ENCODE measurements at places on chromosomes 7 and 10.

GRCh38 chr10:131070856-131071255 lies 240.7 kb downstream of the TCERG1L start:
- DNase-seq, result no peak

GRCh38 chr10:92692080-92692671 lies 2.4 kb downstream of the HHEX start:
- no peak for DNase-seq

GRCh38 chr10:70272925-70273316 lies 10.9 kb downstream of the NPFFR1 start:
- DNase-seq, result no peak

GRCh38 chr10:72272689-72273409 lies 875 bp upstream of the DDIT4 start:
- peak; percentile 97 for DNase-seq

DNA sequence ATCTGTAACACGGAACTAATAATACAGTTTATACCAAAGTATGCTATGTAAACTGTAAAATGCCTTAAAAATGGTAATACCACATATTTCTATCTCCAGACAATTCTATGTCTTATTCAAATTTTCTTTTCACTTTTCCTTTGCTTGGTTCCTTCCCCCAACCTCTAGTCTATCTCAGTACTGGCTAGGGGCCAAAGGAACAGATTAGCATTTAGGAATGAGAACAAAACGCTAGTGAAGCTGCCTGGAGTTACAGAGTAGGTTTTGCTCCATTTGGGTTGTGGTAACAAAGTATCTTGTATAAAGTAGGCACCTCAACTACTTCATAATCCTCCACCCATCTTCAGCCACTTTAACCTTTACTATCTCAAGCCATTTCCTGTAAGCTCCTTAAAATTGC lies 94.1 kb downstream of the HBP1 start:
- no peak for DNase-seq

GRCh38 chr10:43926371-43926770 lies 277.7 kb upstream of the ZNF32 start:
- DNase-seq, result no peak

GRCh38 chr10:103618575-103619423 lies 125.3 kb downstream of the NEURL1 start:
- no peak for DNase-seq

GRCh38 chr7:40795607-40796006 lies 660.8 kb downstream of the SUGCT start:
- no peak for DNase-seq

DNA sequence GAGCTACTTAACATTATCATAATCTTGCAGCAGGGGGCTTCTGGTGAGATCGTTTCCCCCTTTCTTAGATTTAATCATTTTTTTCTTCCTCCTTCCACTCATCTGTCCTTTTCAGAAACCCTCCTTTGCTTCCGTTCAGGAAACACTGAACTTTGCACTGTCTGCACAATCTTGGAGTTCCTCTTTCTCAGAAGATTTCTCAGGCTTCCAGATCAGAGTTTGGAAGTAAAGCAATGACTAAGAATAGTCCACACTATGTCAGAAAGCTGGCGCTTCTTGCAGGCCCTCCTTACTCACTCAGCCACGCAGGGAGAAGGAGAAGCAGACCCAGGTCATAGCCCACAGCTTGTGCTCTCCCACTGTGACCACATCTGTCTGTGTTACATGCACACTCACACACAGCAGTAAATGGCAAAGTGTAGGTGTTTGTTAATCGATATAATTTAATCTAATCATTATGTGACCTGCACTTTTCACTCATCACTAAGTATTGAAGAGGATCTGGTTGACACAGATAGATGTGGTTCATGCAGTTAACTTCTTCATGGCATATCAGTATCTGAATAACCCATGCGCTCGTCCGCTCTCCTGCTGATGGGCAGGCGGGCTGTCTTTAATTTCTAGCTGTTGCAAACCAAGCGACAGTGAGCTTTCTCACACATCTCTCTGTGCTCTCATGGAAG lies 30.2 kb downstream of the ALOX5 start:
- no peak for DNase-seq

GRCh38 chr7:47807756-47808155 lies 140.5 kb downstream of the PKD1L1 start:
- DNase-seq, result no peak

- DNase-seq, result peak; percentile 75
Observed at GRCh38 chr10:64396105-64396708, 875.0 kb downstream of the REEP3 start.

DNA sequence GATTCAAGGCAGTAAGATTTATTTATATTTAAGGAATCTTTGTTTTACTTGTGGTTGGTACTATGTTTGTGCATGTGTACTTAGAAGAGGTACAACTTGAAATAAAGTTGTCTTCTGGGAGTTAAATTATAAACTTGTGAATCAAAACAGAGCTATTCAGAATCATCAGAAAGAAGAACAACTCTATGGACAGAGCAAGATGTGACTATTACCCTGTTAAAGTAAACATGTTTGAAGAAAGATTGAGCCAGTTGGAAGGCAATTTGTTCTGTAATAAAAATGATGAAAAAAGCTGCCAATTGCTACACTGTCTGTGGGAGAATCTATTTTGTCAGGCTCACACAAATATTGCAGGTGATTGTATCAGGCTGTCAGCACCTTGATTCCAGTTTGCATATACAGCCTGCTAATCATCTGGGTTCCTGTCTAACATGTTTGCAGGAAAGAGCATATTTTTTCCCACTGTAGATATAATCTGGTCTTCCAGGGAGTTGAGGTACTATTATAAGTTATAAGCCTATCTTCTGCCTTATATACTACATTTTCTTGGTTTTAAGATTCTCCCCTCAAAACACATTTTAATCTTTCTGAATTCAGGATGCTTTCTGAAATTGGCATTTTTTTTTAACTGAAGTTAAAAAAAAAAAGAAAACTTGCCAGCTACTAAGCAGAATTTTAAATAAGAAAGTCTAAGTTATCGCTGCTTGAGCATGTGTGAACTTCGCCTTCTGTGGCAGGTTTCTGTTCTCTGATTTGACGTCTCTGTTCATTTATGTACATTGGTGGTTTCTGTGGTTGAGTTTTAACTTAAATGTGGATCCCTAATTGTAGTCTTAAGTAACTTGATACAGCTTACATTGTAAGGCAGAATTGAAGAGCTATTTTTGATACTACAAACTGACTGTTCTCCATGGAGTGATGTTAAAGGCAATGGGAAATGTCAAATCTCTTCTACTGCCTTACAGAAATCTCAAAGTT lies 46.0 kb downstream of the ZNRF2 start:
- DNase-seq, result no peak

GRCh38 chr10:84076047-84076388 lies 63.3 kb upstream of the GHITM start:
- DNase-seq, result peak; percentile 69

- DNase-seq, result no peak
Observed at GRCh38 chr10:124162774-124163354, 69.5 kb upstream of the CHST15 start.

DNA sequence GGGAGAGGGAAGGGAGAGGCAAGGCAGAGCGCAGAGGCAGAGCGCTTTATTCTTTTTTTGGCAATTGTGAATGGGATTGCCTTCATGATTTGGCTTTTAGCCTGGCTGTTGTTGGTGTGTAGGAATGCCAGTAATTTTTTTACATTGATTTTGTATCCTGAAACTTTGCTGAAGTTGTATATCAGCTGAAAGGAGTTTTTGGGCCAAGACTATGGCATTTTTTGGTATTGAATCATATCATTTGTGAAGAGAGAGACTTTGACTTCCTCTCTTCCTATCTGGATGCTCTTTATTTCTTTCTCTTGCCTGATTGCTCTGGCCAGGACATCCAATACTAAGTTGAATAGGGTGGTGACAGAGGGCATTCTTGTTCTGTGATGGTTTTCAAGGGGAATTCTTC lies 291.3 kb downstream of the REEP3 start:
- DNase-seq, result peak; percentile 44

DNA sequence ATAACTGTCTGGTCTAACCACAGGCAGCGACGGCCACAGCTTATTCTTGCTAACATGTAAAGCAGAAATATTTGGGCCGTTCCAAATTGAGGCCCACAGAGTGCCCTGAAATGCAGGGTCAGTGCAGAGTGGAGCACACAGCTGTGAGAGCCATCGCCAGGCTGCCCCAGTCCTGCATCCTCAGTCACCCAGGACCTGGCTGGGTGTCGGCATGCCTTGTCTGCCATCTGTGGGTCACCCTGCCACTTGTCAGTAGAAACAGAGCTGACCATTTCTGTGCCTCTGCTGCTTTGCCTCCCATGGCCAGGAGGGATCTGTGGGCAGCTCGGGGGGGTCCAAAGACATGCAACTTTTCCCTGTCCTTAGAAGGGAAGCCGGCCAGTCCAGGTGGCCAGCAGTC lies 57.3 kb upstream of the BTBD16 start:
- no peak for DNase-seq

GRCh38 chr7:155258226-155258560 lies 39.5 kb upstream of the INSIG1 start:
- DNase-seq, result peak; percentile 51

- no peak for DNase-seq
Observed at GRCh38 chr7:135001390-135002165, 15.3 kb downstream of the AGBL3 start.
